ENCODE measurements at places on chromosomes 16 and 17.

DNA sequence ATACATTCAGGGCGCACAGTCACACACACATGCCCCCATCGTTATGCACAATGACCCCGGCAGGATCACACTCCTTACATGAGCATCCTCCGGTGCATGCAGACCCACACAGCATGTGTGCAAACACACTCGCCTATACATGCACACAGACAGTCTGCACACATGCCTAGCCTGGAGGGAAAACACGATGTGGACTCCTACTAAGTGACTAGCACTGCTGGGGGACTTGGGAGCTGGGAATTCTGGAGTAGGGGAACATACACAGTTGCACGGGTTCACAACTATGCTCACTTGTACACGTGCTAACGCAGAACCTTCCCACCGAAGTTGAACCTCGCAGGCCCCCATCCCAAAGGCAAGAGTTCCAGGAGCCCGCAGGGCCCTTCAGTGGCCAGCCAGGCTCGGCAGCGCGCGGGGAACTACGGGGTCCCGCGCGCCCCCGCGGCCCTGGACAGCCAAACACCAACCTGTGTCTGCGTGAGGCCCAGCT lies 2.0 kb downstream of the DLX3 start:
- no peak for DNase-seq

DNA sequence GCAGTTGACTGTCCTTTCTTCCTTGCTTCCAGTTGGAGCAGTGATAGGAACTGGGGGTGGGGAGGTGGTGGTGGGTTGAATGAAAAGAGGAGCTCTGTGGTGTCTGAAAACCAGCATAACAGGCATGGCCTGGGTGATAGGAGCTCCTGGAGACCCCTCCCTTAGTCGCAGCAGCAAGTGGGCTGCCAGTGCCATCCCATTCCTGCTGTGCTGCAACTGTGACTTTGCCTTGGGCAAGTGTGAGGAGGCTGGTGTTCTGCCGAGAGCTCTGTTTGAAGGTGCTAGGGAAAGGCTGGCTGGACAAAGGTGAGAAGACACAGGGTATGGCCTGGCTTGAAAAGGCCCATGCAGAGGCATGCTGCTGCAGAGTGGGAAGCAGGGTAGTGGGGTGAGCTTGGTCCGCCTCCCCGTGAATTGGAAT lies 2.7 kb upstream of the CDK5R1 start:
- no peak for DNase-seq

GRCh38 chr17:62140836-62141235 lies 75.8 kb upstream of the MED13 start:
- DNase-seq: no peak

DNA sequence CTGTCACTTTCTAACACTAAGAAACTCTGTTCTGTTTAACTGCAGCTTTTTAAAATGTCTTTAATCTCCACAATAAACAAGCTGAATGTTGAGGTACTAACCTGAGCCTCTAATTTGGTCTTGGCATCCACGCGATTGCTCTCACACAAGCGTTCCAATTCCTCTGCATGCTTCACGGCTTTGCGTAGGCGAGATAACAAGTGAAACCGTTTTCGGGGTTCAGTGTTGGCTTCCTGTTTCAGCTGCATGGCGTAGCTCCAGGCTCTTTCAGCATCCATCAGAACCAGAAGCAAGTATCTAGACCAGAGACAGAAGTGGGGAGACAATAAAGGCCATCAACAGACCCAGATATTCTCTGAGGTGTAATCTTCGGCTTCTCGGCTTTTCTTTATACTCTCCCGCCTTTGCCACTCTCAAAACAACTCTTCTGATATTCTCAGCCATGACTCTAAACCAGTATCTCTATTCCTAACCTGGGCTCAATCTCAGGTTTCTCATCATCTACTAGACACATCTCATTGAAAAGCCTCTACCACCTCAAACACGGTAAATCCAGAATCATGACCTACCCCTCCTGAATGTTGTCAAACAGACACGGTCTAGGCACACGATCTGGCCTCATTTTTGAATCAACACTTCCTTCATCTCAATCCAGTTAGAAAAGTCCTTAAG lies 8.3 kb downstream of the SRP68 start:
- no peak for DNase-seq

GRCh38 chr17:3691617-3692067 lies 4.3 kb downstream of the P2RX5 start:
- no peak for DNase-seq

DNA sequence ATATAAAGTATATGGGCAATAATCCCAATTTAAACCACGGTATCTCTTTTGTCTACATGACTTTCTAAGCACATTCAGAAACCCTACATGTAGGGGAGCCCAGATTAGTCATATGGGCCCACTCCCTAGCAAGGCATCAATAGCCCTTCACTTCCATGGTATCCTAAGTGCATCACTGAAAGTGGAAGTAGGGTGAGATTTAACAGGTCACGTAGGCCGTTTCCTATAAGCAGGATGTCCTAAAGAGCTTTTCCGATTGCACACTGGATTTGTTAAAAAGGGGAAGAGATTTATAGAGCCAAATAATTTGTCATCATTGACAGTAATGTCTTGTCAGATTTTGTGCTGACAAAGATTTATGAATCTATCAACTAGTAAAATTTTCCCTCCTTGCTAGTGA lies 39.0 kb downstream of the CA4 start:
- no peak for DNase-seq

DNA sequence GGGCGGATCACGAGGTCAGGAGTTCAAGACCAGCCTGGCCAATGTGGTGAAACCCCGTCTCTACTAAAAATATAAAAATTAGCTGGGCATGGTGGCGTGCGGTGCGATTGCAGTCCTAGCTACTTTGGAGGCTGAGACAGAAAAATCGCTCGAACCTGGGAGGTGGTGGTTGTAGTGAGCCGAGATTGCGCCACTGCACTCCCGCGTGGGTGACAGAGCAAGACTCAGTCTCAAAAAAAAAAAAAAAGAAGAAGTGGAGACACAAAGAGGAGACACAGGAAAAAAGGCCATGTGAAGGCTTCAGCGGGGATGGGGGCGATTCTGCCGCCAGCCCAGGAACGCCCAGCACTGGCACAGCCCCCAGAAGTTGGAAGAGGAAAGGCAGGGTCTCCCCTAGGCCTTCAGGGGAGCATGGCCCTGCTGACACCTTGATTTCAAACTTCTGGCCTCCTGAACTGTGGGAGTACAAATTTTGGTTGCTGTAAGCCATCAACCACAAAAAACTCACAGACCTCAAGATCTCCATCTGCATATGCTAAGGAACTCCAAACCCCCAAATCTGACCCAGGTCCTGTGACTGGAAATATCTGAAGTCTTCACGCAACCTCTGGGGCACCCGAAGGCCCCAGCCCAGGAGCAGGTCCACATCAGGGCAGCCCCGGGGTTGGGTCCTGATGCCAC lies 7.0 kb downstream of the SGSH start:
- no peak for DNase-seq

DNA sequence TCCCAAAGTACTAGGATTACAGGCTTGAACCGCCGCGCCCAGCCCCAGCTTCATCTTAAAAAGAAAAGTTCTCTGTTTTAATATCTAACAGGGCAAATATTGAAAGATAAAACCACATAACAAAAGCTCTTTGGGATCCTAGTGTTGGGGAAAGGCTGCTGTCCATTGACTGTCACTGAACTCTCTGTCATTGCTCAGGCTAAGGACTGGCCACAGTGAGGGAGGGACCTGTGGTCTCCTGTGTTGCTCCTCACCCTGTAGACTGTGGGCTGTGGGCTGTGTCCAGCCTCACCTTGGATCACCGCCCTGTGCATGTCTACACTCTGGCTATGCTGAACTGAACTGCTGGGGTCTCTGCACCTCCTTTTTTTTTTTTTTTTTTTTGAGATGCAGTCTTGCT lies 11.3 kb upstream of the PYDC1 start:
- DNase-seq: no peak

- no peak for DNase-seq
Observed at GRCh38 chr17:57033296-57033695, 51.8 kb upstream of the AKAP1 start.

GRCh38 chr17:44865931-44866330 lies 18.2 kb downstream of the HIGD1B start:
- no peak for DNase-seq

DNA sequence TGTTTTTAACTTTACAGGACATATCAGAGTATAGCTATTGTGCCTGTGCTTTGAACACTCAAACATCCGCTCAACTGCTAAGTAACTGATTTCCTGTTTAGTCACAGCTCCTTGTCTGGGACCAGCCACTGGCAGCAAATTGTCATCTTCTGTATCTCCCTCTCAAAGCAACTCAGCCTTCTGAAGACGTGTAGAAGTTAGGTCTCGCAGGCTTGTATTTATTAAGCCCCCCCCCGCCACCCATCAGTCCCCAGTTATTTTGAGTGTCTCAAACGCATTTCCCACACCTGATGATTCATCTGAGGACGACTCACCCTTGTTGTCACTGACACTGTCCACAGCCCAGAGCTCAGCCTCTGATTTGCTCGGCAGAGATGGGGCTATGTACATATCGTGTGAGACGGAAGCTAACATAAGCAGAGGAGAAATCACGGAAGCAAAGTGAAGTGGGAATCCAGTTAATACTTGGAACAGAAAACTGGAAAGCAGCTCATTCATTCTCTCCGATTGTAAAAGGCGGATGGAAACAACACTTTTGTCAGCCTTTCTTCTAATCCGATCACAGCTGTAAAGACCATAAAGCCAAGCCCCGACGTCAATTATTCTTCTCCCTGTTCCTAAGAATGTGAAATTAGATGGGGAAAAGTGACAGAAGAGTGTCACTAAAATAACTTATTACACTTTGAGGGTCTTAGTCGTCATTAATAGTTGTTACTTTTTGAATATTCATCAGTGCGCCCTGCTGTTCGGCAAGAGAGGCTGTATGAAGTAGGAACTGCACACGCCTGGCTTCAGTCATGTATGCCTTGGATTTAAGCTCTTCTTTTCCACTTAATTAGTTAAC lies 64.2 kb downstream of the PITPNC1 start:
- no peak for DNase-seq

- DNase-seq: no peak
Observed at GRCh38 chr17:1190751-1191331, 11.1 kb upstream of the ABR start.

GRCh38 chr17:77042476-77043231 lies 98.1 kb upstream of the SEC14L1 start:
- no peak for DNase-seq

- DNase-seq: no peak
Observed at GRCh38 chr17:35907691-35908090, 22.9 kb downstream of the RDM1 start.

DNA sequence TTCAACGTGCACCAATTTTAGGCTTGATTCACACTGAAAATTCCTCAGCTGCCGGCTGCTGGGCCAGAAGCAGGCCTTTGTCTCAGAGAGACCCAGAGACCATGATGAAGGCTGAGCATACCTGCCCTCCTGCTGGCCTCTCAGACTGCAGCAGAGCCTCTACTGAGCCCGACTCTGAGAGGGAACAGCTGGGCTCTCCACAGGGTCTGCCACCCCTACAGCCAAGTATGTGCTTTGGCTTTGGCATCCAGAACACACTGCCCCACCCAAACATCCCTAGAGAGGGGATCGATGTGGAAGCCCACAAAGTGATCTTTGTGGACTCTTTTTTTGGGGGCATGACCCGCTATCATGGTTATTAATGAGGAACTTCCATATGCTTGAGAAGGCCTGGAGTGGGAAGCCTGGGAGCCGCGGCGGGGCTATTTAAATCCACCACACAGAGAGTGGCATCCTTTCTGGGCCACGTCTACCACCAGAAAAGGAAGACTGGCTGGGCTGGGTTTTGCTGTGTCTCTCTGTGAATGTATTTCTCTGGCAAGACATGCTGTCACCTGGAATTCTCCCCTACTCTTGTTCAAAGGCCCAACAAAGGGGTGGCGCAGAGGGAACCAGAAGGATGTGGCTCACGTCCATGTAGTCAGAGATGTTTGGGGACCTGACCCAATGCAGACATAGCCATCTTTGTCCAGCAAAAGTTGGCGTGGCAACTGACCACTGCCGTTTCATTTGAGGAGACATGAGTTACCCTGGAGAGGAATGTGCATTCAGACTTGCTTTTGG lies 69.3 kb downstream of the GNAO1 start:
- DNase-seq: no peak

GRCh38 chr16:85029408-85029784 lies 1.8 kb downstream of the KIAA0513 start:
- DNase-seq: peak; percentile 46

DNA sequence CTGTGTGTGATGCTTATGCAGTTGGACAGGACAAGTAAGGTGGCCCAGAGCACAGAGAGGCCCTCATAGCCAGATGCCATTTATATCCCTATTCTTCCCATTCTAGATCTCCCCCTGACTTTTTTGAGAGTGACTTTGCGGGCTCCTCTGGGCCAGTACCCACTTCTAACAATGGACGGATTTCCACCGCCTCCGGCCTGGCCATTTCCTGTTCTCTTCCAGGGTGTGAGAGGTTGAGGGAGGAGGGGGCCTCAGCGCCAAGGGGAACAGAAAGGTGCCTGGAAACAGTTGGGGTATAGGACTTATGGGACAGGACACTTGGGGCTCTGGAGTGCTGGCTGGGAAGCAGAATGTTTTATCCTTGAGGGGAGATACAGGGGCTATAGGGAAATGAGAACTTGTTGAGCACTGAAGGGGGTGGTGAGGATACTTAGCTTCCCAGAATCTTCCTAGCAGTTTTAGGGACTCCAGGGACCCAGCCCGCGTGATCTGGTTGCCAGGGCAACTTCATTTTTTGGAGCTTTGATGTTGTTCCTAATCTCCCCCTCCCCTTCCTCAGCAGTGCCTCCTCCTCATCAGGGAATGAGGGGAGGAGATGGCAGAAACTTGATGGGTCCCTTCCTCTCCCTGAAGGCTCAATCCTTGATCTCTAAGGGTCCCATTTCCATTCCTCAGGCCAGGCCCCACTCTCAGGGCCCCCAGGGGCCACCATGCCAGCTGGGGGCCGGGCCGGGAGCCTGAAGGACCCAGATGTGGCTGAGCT lies 3.6 kb downstream of the TAOK2 start:
- DNase-seq: no peak

DNA sequence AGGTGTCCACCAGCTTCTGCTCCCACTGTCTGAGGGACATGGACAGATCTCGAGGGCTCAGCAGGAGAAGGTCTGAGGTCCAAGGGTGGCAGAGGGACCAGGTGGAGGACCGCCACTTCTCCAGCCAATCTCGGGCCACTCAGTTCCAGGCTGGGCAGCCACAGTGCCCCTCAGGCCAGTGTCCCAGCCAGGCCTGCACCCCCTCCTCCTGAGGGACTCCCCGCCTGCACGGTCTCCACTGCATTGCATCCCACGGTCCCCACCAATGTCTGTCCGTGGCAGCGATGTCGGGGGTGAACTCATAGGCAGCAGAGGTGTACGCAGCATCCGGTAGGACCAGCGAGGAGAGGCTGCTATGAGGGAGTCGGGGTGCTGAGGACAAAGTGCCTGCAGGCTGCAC lies 64.2 kb upstream of the DOC2B start:
- no peak for DNase-seq

- no peak for DNase-seq
Observed at GRCh38 chr16:24507959-24508480, 31.3 kb upstream of the RBBP6 start.

- DNase-seq: no peak
Observed at GRCh38 chr17:76087531-76087930, 8.5 kb downstream of the ZACN start.

GRCh38 chr17:72613806-72614292 lies 478.6 kb downstream of the SLC39A11 start:
- no peak for DNase-seq

Measured in GM19239 (cell line).